ENCODE measurements at places on chromosomes 1 and 21.

- DNase-seq: no peak
These were observed 35.2 kb downstream of the RAP1A start for GRCh38 chr1:111654839-111655238.

DNA sequence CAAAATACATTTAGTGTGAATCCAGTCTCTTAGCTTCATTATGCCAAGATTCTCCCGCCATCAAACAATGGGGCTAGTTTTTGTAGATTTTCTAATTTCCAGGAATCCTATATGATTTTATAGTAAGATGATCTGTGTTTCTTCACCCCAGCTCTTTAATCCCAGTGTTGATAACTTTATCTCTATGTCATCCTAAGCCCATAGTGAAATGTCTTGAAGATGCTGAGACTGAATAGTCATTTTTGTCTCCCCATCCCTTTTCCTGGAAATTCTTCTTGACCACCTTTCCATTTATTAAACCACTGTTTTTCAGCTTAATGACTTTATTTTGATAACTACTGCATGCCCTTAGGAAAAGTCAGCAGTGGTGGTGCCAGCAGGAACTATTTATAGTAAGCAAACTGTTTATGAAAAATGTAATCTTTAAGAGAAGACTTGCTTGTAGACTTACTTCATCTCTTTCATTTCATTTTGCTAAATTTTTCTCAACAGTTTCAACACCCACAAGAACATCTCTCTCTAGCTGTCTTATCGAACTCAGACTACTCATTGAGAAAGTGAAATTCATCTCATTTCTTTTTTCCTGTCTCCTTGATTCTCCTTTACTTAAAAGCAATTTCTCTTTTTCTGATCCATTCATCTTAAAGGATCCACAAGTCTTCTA lies 116.6 kb downstream of the NTMT2 start:
- DNase-seq: no peak

DNA sequence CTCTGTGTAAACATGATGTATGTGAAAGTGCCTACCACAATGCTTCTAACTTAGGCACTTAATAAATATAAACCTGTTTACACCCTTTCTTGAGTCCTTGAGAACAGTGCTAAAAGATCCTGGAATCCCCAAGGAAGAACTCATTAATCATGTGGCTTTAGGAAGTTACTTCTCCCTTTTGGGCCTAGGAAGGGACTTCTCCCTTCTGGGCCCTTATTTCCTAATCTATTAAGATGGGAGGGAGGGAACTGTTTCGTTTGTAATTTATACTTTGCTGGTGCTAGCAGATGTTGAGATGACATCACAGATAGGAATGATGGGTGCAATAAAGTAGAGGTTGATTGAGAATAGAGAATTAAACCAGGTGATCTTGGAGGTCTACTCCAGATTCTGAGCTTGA lies 1.2 kb downstream of the BTF3L4 start:
- no peak for DNase-seq

DNA sequence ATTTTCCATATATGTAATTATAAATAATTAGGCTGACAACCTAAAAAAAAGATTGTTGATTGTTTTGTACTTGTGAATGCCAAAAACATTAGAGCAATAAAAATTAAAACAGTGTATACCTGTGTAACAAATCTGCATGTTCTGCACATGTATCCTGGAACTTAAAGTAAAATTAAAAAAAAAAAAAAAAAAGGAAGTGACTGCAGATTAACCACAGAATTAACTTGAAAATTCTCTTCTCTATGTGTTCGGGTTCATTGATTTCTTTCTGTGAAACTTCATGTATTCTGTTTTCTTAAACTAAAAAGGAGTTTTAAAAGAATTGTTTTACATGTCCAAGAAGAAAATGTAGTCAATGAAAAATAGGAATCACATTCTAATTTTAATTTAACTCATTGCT lies 95.7 kb downstream of the FASLG start:
- DNase-seq: no peak

- DNase-seq: no peak
These were observed 176.4 kb downstream of the MIS18A start for GRCh38 chr21:32102426-32102825.

GRCh38 chr1:91685994-91686393 lies 185.3 kb downstream of the CDC7 start:
- no peak for DNase-seq

- DNase-seq: no peak
These were observed 86.1 kb upstream of the ZNF281 start for GRCh38 chr1:200495901-200496300.

GRCh38 chr1:59499273-59499942 lies 202.5 kb downstream of the FGGY start:
- DNase-seq: no peak

- DNase-seq: no peak
These were observed 34.9 kb downstream of the UTP25 start for GRCh38 chr1:209862391-209863356.

GRCh38 chr1:185654199-185654951 lies 79.8 kb upstream of the HMCN1 start:
- no peak for DNase-seq

DNA sequence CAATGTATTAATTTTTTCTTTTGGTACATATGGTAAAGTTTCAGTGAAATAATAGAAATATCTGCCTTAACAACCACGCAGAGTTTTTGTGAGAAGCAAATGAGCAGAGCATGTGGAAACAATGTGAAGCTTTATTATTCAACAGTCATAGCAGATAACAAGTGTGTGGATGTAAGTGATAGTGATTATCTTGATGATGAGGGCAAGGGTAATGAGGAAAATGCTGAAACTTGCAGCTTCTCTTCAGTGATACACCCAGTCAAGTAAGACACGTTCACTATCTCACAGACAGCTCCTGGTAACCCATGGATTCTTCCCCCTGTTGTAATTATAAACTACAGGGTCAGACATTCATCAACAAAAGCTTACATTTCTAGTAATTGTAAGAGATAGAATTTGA lies 14.6 kb upstream of the OR2L5 start:
- no peak for DNase-seq

DNA sequence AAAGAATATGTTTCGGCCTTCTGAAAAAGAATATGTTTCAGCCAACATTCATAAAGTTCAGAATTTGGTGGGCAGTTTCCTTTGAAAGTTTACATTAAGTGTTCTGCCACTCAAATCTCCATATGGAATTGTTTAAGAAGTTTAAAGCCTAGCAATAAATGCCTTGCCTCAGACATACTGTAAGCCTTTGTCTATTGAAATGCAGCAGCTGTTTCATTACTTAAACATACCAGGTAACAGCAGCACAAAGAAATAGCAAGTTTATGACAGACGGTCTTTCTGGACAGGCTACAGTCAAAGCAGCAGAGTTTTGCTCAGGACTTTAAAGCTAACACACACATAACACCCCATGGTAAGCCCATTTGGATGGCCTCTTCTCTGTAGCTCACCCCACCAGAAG lies 38.5 kb upstream of the C1orf105 start:
- no peak for DNase-seq

DNA sequence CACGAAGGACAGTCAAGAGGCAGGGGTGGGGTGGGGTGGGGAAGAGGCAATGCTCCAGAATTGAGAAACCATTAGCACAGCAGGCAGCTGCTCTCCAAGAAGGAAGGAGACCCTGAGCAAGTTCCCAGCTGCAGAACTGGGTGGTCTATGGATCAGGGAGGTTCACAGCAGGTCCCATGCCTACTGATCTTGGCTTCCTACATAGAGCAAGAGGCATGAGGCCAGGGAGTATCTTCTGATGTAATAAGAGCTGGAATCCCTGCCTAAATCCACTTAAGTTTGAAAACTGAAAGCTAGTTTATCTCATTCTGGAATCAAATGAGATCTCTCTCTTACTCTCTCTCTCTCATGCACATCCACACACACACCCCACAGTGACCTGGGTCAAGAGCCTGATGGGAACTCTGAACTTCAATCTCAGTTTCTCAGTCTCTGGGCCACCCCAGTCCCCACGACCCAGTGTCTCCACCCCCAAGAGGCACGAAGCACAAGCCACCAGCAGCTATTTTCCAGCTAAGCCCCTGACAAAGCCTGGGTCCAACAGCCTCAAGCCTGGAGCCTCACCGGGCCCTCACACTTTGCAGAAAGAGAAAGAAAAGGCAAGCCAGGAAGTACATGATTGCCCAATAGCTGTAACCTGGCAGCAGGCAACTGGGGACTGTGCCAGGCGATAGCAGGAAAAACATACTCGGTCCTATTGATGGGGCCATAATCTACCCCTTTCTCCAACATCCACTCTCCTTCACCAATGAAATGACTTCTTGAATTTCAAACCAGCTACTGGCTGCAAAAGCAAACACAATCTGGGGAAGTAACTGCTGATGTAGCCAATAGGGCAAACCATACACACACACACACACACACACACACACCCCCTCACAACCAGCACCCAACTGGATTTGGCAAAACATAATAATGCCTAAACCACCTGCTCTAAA lies 2.2 kb downstream of the NUAK2 start:
- DNase-seq: no peak

- DNase-seq: no peak
These were observed 2.3 kb downstream of the PRXL2B start for GRCh38 chr1:2588661-2589430.

DNA sequence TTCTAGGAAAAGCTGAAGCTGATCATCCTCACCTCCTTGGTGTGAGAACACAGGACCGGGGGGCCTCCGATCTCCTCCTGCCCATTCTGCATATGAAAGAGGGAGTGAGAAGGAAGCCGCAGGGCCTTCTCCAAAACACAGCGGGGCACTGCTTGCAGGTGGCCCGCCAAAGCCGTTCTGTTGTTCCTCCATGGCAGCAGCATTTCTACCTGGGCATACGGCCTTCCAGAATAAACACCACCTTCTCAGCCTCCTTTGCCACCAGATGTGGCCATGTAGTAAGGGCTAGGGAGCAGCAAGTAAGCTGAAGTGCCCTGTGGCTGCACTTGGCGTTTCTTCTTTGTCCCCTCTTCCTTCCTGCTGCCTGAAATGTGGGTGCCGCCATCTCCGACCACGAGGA lies 214.9 kb downstream of the TOMM20 start:
- DNase-seq: no peak

DNA sequence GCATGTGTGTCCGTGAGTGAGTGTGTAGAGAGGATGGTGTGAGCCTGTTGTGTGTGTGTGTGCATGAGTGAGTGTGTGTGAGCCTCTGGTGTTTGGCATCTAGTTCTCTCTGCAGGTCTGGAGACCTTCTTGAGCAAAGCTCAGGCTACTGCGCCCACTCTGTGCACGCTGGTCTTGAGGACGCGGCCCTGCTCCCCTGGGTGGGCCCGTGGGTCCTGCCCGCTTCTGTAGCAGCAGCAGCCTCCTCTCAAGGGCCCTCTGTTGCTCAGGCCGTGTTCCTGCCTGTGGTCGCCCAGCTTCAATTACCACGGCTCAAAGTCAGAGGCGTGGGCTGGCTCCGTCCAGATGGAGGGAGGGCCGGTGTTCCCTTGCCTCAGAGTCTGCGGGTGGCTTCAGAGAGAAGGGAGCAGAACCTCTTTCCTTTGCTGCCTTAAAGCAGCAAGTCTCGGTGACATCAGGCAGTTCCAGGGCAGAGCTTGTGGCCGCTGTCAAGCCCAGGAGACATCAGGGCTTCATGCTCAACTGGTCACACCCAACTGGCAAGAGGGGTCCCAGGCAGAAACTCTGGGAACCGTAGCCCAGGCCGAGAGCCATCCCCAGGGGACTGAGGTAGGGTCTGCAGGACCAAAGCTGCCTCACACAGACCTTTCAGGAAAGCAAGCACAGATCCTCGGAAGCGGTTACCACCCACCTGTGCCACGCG lies 270.6 kb upstream of the VAMP3 start:
- no peak for DNase-seq

DNA sequence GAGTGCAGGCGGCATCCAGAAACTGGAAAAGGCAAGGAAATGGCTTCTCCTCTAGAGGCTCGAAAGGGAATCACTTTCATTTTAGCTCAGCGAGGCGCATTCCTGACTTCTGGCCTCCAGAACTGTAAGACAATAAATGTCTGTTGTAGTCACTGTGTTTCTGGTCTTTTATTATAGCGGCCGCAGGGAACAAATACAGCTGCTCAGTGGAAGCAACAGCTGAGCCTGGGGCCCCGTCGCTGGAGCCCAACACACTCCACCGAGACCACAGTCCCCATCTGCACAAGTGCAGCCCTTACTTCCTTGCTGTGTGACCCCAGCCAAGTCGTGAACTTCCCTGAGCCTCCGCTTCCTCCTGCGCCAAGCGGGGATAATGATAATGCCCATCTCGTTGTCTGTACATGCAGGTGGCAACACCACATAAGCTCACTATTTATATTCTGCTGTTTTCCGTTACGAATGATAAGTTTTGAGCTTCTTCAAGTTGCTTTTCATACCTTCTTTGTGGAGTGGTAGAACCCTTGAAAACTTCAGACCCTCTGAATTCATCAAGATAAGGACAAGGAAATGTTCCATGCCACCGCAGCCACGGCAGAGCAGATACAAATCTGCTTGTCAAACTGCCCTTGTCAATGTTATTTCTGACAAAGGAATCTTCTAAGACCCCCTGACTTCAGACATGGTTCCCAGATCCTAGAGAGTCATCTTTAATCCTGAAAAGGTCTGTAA lies 3.2 kb upstream of the LAPTM5 start:
- DNase-seq: no peak

- DNase-seq: no peak
These were observed 16.0 kb downstream of the KLHDC8A start for GRCh38 chr1:205340676-205341075.

DNA sequence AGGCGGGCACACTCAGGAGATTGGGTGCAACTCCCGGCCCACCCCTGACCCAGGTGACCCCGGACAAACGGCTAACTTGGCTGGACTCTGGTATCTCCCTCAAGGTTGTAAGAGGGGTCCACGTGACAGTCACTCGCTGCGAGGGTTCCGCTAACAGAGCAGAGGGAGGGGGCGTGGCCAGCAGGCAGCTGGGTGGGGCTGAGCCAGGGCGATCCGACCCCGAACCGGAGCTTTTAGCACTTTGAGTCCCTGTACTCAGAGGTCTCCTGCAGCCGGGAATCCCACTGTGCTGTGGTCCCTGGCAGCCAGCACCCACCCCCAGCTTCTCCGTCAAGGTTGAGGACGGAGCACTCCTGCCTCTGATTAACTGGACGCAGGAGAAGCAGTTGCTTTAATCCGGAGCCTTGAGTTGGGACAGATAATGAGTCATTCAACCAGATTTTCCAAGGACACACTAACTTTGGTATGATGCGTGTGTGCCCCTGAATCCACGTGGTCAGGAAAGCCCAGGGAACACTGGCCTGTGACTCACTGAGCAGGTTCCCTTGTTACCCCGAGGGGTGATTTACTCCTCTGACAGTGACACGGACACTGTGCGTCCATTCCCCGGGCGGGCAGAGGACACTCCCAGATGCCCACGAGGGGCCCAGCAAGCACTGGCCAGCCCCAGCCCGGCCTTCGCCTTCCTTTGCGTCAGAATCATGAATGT lies 16.8 kb downstream of the TRPM2 start:
- no peak for DNase-seq

- no peak for DNase-seq
These were observed 4.1 kb downstream of the SFT2D2 start for GRCh38 chr1:168229893-168230292.

- no peak for DNase-seq
These were observed 125.9 kb downstream of the MRPS6 start for GRCh38 chr21:34199121-34199910.

GRCh38 chr21:33293136-33293535 lies 27.0 kb downstream of the IL10RB start:
- DNase-seq: no peak
